BJ (cell line): ENCODE measurements at places on chromosomes 2 and 18.
A peak's percentile ranks its signal among the peaks of the same experiment; 100 is the strongest.

- DNase-seq: no peak
These were observed 60.4 kb downstream of the ANO7 start for GRCh38 chr2:241248897-241249296.

GRCh38 chr2:150532879-150533278 lies 45.4 kb upstream of the RND3 start:
- peak; percentile 70 for DNase-seq

- no peak for DNase-seq
These were observed 24.7 kb downstream of the RND3 start for GRCh38 chr2:150462770-150463169.

GRCh38 chr18:65990944-65991708 lies 240.3 kb downstream of the CDH7 start:
- DNase-seq: no peak

DNA sequence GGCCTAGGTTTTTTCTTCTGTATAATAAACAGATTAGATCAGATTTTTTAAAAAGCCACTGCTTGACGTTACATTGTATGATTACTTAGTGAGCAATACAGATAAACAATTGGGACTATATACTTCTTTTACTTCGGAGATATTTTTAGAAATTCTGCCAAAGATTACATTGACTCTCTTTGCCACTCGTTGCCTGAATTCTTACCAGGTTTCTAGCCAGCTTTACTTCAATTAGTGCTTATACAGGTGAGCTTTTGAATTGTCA lies 156.6 kb downstream of the HAUS1 start:
- no peak for DNase-seq

GRCh38 chr2:143730953-143731260 lies 601.7 kb downstream of the ARHGAP15 start:
- no peak for DNase-seq

GRCh38 chr2:238566001-238566645 lies 139.4 kb downstream of the ASB1 start:
- no peak for DNase-seq
